ENCODE measurements at places on chromosomes 5 and 9.

- no peak for DNase-seq
These were observed 43.9 kb downstream of the MACROH2A1 start for GRCh38 chr5:135355169-135355568.

DNA sequence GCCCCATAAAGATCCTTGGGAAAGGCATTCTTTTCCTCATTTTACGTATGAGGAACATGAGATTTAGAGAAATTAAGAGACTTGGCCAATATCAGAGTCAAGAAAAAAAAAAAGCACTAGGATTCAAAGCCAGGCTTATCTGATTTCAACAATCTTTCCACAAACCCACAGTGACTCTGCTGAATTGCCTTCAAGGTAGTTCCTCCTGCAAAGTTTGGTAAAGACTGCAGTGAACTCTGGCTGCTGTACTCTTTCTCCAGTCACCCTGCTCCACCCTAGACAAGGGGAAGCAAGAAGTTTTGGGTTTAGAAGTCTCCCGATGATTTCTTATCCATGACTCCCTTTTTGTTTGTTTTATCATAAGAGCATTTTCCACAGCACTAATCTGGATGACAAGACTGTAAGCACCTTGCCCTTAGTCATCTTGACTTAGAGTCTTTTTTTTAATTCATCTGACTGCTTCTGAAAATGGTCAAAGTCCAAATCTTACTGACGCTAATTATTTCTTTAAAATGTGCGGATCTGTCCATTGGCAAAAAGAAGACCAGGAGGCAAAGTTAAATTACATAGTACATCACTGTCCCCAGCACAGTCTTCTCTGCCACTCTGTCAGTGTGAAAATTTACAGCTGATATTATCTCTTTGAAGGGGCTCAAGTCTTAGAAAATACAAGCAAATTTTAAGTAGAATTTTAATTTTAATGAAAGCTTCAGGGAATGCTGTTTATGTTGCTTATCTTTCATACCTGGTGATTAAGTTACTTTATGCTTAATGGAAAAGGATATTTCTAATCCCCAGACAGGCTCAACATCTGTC lies 180.1 kb downstream of the TTLL11 start:
- DNase-seq, result no peak

DNA sequence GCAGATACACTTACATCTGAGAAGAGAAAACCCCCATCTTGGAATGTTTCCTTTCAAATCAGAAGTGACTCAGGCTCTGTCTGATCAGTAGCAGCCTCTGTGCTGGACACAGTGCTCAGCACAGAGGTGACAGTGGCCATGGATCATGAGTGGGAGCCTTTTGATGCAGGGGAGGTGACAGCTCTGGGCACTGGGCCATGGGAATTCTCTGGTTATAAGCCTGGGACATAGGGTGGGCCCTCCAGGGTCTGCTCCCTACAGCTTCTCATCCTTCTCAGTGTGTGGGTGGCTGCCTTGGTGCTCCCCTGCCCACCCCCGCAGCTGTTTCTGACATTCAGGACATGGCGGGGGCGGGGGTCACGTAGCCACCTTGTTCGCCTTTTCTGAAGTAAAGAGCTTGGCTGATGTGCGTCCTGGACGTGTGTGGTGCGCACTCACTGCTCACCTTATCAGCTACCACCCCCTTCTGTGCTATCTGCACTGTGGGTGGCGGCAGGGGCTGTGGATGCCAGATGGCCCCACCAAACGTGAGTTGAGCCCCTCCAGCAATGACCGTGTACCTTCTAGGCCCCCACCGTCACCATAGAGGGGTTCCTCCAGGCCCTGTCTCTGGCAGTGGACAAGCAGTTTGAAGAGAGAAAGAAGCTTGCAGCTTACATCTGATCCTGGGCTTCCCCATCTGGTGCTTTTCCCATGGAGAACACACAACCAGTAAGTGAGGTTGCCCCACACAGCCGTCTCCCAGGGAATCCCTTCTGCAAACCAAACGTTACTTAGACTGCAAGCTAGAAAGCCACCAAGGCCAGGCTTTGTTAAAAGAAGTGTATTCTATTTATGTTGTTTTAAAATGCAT lies 24.0 kb downstream of the TRIP13 start:
- no peak for DNase-seq

- DNase-seq, result no peak
These were observed 21.7 kb downstream of the ABO start for GRCh38 chr9:133253268-133253667.

- no peak for DNase-seq
These were observed 224.6 kb downstream of the GABBR2 start for GRCh38 chr9:98484162-98484561.

GRCh38 chr5:19047277-19047676 lies 940.7 kb downstream of the CDH18 start:
- DNase-seq, result no peak

- DNase-seq, result no peak
These were observed 69.7 kb downstream of the SVEP1 start for GRCh38 chr9:110509792-110510191.

GRCh38 chr9:94875300-94876020 lies 149.0 kb downstream of the AOPEP start:
- no peak for DNase-seq

DNA sequence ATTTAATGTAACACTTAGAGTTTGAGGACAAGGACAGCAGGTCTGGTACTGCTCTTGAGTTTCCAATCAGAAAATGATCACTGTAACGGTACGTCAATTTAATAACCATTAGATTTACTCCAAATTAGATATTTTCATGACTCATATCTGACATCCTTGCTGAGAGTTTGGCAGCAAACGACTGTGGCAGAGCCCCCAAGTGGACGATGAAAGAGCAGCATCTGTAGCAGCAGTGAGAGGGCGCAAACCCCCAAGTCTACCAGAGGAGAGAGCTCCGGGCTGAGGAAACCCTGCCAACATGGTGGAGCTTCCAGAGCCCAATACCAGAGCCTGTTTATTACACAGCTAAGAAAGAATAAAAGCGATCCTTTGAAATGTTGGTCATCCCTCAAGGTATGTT lies 73.2 kb upstream of the EPB41L4A start:
- DNase-seq, result peak; percentile 39

DNA sequence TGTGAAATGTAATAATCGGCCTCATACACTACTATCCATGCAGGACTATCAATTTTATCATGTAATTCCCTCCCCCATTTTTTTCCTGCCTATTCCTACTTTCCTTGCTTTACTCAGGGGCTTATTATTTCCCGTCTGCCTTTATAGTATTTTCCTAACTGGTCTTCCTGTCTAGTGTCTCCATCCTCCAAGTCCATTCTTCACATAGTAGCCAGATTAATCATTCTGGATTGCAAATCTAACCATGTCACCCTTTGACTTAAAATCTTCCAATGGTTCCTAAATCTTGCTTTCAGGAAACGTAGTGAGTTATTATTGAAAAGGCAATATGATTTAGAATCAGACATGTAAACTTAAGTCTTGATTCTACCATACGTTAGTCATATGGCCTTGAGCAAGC lies 307.4 kb upstream of the HAPLN1 start:
- DNase-seq, result no peak

DNA sequence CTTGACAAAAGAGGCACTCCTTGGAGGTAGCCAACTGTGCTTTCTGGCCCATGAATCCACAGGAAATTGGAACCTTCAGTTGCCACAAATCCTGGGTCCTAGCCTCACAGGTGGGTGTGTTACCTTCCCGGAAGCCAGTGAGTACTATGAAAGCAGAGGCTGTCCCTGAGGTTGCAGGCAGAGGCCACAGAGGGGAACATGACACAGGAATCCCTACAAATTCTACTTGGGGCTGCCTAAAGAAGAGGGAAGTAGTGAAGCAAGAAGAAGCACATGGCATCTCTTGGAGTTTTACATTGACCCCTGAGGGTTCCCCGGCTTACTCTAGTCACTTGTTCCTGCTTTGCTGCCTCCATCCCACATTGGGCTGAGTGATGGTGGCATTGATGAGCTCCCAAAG lies 2.6 kb downstream of the SLC22A5 start:
- no peak for DNase-seq

GRCh38 chr5:11009576-11009975 lies 248.5 kb upstream of the DAP start:
- DNase-seq, result no peak

DNA sequence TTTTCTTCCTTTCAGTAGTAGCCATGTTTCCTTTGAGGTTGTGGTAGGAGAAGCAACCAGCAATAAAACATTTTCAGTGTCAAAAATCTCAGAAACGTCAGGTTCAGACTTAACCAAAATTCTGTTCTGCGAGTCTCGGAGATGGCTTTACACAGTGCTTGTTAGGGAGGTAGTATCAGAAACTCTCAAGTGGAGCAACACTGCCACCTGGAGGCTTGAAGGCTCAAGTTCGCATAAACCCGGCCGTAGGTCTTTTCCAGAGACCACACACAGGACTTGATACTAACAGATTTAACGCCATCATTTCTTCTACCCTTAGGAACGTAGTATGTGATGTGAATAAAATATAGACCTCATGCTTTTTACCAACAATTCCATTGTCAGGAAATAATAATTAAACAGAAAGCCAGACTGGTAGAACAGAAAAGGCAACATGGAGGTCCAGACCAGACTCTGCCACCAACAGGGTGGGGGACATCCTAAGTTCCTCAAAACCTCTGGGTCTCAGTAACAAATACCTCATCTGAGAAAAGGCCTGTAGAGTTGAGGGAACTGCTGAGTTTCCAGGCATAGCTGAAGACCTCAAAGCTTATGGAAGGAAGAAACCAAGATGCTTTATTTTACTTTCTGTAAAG lies 8.5 kb downstream of the PTGER4 start:
- DNase-seq, result peak; percentile 40

DNA sequence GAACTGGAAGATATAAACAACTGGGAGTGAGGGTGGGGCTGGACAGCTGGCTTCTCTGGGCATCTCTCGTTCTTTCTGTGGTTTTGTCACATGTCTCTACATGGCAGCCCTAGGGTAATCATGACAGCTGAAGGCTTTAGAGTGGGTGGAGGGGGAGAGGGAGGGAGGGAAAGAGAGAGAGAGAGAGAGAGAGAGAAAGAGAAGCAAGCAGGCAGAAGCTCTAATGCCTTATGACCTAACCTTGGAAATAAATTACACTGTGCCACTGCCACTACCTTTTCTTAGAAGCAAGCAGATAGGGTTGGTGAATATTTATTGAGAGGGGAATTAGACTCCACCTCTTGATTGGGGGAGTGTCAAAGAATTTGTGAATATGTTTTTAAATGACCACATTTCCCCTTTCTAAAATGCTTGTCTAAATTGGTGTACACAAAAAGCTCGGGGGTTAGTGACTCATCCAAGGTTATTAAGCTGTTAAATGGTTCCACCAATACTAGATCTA lies 2.6 kb upstream of the DAPK1 start:
- DNase-seq, result no peak

GRCh38 chr9:37377688-37378612 lies 44.5 kb upstream of the GRHPR start:
- DNase-seq, result no peak

- DNase-seq, result no peak
These were observed 54.7 kb downstream of the SEMA4D start for GRCh38 chr9:89442981-89443814.

GRCh38 chr9:14133394-14133793 lies 180.5 kb downstream of the NFIB start:
- no peak for DNase-seq

All from GM18507 (cell line).